Activated T-cell treated with anti-CD3 and anti-CD28 coated beads, Interleukin-2, amount 50 U/mL, for 72 hours (primary cell): ENCODE measurements at places on chromosomes 2 and 18.

DNA sequence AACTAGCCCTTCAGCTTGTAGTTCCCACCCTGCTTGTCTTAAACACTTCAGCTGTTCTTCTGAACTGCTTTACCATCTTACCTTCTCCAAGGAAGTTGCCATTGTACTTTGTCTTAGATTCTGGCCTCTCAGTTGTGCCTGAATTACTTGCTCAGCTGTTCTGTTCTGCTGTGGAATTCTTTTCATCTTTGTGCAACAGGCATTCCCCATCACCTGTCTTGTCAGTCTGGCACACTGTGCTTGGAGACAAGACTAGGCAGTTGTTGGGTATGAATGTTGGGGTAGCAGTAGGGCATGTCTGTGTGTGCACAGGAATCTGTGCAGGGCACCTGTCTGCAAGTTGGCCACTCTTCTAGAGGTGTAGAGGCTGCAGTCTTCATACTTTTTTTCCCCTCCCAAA, 38.7 kb downstream of the PHLPP1 start:
- no peak for DNase-seq

GRCh38 chr2:206615417-206616089, 26.7 kb upstream of the FAM237A start:
- no peak for DNase-seq

DNA sequence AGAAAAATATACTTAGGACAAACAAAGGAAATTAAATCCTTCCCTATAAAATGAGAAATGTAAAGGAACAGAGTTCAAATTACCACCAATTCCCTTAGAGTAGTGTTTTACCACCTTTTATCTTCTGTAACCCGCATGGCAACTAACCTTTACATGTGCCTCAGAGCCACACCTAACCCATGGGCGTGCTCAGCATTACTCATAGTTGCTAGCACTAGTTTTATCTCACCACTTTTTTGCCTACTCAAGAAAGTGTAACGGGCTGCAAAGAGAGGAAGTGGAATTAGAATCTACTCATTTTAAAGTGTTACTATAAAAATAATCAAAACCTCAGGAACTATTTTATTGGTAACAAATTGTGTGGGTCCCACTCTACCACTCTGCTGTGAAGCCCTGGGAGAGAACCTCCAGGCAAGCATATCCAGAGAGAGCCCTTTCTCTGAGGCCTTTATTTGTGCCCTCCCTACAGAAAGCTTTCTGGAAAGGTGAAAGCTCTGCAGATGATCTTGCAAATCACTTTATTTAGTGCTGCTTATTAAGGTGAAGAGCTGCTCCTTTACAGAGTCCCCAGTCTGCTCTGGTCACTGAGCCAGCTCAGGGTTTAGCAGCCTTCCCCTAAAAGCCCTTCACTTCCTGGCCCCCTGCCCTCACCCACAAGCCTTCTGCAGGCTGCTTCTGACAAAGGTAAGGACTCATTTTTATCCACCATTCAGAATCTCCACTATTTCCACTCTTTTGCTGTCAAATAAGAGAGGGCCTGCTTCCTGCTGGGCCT, 98.8 kb downstream of the TRABD2A start:
- DNase-seq = peak; percentile 67

DNA sequence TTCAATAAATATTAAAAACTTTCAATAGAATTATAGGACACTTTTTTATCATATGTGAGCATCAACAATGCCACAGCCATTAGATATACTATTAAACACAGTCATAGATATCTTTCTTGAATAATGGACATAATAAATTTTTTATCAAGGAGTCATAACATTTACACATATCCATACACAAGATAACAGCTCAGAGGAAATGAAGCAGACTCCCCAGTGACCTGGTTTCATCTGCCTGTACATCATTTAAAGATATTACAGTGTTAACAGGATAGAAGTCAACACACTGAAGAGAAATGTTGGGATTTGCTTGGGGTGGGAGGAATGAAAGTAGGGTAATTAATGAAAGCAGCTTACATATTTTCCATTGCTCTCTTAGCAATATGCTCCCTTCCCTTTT, 5.1 kb downstream of the SCG2 start:
- no peak for DNase-seq

DNA sequence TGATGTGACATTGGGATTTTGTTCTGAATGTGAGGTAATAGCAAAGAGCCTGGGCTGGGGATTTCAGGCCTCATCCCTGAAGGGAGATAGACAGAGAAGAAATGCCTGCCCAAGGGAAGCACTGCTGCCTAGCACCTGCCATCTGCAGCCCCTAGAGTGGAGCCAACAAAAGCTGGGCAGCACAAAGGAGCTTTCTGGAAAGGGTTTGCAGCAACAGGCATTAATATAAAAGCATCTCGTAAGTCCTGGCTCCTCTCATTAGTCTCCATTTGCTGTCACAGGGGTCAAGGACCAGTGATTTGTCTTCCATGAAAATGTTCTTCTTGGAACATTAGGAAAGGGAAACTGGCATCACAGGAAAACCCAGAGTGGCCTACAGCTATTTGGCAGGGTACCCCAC, 157.2 kb upstream of the SLC14A2 start:
- DNase-seq = no peak

DNA sequence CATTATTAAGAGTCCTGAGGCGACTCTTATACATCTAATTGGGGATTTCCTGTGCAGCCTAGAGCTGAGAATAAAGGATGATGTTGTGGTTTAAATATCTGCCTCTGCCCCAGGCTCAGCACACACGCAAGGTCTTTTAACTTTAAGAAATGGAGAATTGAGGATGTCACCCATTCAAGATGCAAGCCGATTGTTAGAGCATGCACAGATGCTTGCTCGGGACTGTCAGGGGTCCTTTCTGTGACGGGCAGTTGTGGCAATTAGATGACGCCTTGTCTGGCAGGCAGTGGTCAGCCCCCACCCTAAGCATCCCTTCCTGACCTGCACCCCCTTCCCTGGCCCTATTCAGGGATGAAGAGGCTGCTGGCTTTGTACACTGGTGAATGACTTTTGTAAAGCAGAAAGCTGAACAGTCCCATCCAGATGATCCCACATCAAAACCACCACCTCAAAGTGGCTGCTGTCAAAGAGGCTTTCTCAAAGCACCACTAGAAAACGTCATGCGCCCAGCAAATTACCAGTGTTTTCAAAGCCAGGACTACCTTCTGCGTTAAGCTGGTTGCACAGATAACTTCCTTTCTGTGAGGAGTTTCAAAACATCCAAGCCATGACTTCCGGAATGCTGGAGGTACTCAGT, 23.7 kb downstream of the FAM178B start:
- DNase-seq = peak; percentile 73

GRCh38 chr2:37324536-37324785, 172 bp downstream of the PRKD3 start:
- DNase-seq = peak; percentile 78

- DNase-seq = no peak
Measured at GRCh38 chr2:226307487-226308322, 491.9 kb downstream of the IRS1 start.

- DNase-seq = no peak
Measured at GRCh38 chr2:188529710-188530109, 238.0 kb downstream of the GULP1 start.

DNA sequence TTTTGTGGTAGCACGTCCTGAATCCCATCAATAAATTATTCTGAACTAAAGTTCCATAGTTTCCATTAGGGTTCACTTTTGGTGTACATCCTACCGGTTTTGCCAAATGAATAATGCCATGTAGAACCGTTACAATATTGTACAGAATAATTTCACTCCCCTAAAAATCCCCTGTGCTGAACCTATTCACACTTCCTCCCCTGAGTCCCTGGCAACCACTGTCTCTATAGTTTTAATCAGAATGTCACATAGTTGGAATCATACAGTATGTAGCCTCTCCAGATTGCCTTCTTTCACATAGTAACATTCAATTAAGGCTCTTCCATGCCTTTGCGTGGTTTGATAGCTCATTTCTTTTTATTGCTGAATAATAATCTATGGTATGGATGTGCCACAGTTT, 9.6 kb upstream of the CASP8 start:
- DNase-seq = no peak

- DNase-seq = no peak
Measured at GRCh38 chr2:217413193-217413592, 553.3 kb upstream of the TNP1 start.

DNA sequence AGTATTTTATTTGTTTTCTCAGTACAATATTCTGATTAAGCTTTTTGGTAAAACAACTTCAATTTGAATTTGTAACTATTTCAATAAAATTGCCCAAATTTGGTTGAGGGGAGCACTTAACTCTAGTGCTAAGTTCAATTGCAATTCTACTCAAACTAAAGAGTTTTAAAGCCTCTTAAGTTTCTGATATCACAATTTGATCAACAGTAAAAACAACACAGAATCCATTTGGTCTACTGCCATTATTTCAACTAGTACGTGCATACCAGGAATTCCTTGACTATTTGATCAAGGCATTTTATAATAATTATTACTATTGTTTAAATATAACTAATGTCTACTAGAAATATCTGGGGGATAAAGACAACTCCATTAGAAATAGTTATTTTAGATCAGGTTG, 150.9 kb downstream of the ROCK1 start:
- DNase-seq = no peak

DNA sequence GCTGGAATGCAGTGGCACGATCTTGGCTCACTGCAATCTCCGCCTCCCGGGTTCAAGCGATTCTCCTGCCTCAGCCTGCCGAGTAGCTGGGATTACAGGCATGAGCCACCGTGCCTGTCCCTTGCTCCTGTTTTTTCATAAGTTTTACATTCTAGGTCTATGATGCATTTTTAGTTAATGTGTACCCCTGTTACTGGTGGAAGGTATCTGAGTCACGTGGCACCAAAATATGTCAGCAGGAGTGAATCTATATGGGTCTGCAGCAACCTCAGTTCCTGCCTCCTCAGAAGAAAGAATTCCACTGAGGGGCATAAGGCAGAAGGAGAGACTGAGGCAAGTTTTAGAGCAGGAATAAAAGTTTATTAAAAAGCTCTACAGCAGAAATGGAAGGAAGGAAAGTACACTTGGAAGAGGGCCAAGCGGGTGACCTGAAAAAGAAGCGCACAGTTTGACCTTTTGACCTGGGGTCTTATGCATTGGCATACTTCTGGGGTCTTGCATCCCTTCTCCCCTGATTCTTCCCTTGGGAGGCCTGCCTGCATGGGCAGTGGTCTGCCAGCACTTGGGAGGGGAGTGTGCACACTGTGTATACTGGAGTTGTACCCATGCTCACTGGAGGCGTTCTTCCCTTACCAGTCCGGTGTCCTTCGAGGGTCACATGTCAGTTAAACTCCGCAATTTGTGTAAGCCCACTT, 1.1 kb upstream of the MFSD2B start:
- DNase-seq = no peak

DNA sequence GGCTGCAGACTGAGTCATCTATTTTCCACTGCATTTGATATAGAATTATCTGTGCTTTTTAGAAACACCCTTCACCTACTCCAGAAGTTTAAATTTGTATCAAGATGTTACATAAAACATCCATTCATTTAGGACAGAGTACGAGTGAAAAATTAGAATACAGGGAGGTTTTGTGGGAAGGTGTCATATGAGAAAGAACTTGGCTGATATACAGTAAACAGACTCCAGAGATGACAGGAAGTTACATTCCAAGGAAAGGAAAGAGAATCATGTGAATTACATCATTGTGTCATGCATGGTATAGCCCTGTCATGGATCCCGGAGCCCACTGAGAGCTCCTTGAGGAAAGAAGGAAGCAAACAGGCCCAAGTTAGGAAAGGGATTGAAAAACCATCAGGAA, 341.5 kb upstream of the PKDCC start:
- DNase-seq = no peak

DNA sequence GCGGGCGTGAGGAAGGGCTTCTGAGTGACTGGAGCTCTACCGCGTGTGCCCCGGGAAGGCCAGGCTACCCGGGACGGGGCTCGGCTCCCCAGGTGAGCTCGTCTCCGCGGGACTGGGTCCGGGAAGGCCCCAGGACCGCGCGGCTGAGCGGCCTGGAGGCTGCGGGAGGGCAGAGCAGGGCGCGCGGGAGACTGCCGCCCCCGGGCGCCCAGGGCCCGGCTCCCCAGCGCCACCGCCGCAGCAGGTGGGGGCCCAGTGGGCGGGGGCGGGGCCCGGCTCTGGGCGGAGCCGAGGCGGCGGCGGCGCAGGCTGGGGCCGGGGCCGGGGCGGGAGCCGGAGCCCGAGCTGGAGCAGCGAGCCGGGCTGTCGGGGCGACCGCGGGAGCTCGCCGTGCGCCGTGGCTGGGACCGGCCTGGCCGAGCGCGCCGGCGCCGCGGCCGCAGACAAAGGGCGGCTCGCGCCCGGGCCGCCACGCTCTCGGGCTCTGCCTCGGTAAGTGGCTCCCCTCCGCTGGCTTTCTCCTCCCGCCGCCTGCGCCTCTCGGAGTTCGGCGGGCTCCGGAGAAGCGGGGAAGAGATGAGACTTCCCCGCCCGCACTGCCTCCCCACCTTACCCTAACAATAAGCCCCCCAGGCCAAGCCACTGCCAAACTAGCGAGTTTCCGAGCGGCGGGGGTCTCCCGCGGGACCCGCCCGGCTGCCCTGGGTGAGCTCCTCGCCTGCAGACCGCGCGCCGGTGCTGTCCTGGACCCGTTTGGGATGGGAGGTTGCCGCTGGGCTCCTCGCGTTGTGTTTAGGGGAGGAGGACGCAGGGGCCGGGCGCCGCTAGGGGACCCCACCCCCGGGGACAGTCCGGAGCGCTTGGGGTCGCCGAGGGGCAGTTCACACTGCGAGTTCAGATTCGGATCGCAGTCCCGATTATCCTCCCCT, at the start of gene MAPK4:
Gene MAPK4, plus strand, starts transcription at position 336 of the 929 bp plus-strand sequence. CDS start 103,872 bp downstream, outside the sequence.
- peak; percentile 21 for DNase-seq

DNA sequence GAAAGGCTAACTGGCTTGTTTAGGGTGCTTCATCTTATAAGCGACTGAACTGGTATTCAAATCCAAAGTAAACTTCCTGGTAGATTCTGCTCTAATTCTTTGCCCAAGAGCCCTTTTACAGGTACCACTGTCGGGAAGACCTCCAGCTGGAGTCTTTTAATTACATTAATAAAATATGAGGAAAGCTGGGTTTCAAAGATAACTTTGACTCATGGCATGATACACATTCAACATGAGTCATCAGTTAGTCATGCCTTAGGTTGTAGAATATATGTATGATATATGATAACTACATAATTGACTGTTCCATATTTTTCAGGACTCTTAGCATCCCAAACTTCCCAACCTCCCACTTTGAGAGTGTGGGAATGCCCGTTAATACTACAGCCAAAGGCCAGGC, 32.3 kb downstream of the ZCCHC2 start:
- no peak for DNase-seq

GRCh38 chr18:434410-434809, 66.1 kb downstream of the COLEC12 start:
- no peak for DNase-seq

DNA sequence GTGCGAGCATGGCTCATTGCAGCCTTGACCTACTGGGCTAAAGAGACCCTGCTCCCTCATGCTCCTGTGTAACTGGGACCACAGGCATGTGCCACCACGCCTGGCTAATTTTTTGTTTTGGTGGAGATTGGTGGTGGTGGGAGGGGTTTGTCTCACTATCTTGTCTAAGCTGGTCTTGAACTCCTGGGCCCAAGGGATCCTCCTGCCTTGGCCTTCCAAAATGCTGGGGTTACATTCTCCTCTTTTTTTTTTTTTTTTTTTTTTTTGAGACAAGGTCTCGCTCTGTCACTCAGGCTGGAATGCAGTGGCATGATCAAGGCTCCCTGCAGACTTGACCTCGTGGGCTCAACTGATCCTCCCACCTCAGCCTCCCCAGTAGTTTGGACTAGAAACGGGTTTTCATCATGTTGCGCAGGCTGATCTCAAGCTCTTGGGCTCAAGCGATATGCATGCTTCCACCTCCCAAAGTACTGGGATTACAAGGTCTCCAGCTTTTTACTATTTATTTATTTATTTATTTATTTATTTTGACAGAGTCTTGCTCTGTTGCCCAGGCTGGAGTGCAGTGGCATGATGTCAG, 238.3 kb downstream of the MYCN start:
- no peak for DNase-seq
